Stimulated activated CD4-positive, alpha-beta T cell treated with anti-CD3 and anti-CD28 coated beads, Interleukin-4, amount 100 ng/mL, for 24 hours (primary cell): ENCODE measurements at places on chromosomes 3 and 15.

DNA sequence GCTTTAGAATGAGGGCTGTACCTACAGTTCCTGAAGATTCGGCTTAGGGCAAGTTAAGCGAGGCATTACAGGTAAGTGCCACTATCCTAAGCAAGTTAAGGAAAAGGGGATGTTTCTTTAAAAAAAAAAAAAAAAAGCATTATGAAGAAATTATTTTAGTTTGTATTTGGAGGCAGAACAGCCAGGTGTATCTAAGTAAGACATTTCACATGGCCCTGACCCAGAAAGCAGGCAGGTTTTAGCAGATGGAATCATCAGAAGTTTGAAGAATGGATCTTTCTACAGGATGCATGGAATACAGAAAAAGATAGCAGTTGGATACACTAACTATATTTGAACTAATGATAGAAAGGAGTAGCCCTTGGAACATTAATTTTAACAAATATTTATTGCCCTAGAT lies 105.6 kb downstream of the OSBPL10 start:
- DNase-seq = no peak

- DNase-seq = no peak
Observed at GRCh38 chr15:49148298-49148697, 7.1 kb downstream of the COPS2 start.

GRCh38 chr3:184884359-184885017 lies 72.5 kb downstream of the VPS8 start:
- DNase-seq = no peak

DNA sequence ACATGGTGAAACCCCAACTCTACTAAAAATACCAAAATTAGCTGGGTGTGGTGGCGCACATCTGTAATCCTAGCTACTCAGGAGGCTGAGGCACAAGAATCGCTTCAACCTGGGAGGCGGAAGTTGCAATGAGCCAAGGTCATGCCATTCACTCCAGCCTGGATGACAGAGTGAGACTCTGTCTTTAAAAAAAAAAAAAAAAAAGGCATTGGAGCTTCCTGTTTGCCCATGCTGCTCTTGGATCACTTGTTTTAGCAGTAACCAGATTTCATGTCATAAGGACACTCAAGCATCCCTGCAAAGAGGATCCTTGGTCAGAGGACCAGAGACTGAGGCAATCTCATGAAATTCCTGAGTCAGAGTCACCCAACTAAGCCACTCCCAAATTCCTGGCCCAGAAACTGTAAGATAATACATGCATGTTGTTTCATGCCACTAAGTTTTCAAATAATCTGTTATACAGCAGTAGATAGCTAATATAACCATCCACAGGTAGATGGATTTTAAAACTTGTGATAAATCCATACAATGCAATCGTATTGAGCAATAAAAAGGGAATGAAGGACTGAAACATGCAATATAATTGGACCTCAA lies 82.0 kb upstream of the XXYLT1 start:
- DNase-seq = no peak

DNA sequence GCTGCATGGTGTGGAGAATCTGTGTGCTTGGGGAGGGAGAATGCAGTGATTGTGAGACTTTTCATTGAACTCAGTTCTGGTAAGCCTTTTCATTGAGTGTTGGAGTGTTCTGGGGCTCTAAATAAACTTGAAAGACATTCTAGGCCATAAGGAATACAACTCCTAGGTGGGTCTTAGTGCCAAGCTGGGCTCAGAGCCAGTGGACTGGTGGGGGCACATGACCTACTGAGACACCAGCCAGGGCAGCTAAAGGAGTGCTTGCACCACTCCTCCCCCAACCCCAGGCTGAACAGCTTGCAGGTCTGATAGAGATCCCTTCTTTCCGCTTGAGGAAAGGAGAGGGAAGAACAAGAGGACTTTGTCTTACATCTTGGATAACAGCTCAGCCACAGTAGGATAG lies 21.7 kb upstream of the KPNA4 start:
- DNase-seq = no peak

GRCh38 chr3:69186575-69187093 lies 64.2 kb upstream of the LMOD3 start:
- DNase-seq = no peak

GRCh38 chr15:52529341-52529924 lies 753 bp upstream of the MYO5A start:
- DNase-seq = peak; percentile 22

- no peak for DNase-seq
Observed at GRCh38 chr3:19254189-19254588, 105.9 kb downstream of the KCNH8 start.

DNA sequence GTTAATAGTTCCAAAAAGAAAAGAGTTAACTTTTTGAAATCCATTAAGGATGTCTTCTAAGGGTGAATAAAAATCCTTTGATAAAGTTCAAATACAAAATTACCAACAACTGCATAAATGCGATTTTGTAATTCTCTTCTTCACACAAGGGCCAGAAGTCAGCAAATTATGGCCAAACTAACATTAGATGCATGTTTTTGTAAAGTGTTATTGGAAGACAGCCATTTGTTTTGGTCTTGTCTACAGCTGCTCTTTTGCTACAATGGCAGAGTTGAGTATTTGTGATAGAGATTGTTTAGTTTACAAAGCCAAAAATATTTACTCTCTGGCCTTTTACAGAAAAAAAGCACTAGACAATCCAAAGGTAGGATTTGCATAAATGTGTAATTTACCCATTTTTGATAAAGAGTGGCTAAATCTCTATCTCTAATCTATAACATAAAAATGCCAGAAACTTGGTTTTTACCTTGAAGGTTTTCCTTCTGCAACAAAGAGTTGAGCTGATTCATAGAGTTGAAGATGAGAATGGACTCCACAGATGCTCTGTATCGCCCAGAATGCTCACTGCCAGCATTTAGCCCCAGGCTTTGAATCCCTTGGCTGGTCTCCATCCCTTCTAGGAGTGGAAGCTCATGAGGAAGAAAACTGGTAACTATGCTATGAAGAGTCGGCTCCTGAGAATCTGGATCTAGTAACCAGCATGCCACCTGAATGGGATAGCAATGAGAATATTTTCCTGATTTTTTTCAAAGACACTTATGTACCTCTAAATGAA lies 64.5 kb downstream of the POLQ start:
- DNase-seq = no peak

DNA sequence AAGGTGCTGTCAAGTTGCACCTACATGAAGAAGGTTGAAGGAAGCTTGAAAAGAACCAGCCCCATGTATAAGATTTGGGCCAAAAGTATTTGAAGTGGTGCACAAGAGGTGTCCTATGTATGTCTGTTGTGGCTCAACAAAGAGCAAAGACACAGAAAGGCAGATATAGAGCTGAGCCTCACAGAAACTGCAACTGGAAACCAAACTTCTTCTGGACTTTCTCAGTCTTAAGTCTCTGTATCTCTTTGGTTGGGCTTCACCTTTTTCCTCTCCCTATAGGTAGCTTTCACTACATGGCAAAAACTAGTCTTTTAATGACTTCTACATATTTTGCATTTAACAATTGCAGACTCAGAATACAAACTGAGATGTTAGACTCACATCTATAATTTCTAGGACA lies 8.8 kb upstream of the CMC1 start:
- DNase-seq = no peak

GRCh38 chr3:13011573-13012220 lies 61.5 kb downstream of the IQSEC1 start:
- peak; percentile 86 for DNase-seq

DNA sequence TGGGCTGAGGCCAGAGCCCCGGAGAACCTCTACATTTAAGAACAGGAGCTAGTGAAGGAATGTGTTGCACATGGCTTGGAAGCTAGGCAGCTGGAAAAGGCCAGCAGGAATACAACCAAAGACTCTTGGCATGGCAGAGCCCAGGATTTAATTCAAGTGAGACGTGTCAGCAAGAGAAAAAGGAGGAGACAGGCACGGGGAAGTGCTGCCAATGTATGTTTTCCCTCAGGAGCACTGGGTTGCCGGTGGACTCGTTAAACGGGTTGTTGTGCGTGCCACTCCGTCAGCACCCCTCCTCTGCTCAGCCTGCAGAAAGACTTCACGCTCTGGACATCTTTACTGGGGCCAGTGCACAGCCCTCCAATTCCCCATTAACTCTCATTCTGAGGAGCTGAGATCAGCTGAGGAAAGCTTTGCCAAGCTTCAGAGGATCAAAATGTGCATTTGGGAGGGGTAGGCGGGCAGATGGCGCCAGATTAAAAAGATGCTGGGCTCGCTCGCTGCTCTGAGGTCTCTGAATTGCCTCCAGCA lies 103.7 kb downstream of the PDZRN3 start:
- DNase-seq = no peak

- no peak for DNase-seq
Observed at GRCh38 chr15:49962044-49962602, 156.9 kb downstream of the ATP8B4 start.

DNA sequence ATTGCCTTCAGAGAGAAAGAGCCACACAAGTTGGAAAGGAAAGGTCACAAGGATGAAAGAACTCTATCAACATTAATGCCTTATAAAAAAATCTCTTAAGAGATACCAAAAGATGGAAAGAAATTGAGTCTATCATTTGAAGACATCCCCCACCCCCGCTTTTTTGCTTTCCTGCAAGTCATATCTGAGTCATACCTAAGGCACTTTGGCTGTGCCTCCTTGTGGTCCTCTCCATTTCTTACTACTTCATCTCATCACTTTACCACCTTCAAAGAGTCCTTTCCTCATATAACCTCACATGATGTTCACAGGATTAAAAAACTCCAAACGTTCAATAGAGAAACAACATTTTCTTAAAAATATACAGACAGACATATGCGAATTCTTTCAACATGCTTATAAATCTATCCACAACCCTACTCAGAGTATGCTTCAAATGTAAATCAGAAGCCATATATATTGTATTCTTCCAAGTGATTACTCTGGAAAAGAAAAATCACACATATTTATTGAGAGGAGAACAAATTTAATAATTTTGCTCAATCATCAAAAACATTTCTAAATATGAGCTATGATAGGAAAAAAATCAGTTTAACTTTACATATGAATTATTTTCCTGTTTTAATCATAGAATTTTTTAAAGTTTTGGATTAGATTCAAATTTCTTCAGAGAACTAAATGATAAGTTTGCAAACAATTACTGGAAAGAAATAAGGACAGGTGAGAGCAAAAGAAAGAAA lies 1003.9 kb upstream of the CFAP20DC start:
- peak; percentile 77 for DNase-seq

DNA sequence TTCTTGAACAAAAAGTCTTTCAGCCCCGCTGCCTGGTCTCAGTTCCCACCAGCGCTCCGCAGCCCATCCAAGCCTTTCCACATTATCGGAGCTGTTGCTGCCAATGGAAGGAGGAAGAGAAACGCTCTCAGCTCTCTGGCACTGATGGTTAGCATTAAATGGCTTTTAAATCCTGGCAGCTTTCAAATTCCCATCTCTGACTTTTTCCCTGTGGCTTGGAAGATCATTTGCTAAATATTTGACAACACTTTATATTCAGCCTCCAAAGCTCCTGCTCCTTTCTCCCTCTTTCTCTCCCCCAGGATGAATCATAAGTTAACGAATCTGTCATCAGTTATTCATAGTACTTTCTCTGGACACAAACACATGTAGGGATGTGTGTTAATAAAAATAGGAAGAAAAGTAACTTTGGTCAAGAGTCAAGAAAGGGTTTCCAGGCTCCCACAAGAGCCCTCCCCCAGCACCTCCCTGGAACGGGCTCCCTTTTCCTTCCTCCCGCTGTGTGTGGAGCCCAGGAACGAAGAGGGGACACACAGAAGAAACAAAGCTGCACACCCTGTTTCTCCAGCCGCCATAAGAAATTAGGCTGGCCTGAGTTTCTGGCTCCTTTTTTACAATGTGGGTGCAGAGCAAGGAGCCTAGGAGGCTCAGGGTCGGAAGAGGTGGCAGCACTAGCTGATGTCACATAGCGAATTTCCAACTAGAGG lies 47.6 kb upstream of the TSEN2 start:
- DNase-seq = no peak

DNA sequence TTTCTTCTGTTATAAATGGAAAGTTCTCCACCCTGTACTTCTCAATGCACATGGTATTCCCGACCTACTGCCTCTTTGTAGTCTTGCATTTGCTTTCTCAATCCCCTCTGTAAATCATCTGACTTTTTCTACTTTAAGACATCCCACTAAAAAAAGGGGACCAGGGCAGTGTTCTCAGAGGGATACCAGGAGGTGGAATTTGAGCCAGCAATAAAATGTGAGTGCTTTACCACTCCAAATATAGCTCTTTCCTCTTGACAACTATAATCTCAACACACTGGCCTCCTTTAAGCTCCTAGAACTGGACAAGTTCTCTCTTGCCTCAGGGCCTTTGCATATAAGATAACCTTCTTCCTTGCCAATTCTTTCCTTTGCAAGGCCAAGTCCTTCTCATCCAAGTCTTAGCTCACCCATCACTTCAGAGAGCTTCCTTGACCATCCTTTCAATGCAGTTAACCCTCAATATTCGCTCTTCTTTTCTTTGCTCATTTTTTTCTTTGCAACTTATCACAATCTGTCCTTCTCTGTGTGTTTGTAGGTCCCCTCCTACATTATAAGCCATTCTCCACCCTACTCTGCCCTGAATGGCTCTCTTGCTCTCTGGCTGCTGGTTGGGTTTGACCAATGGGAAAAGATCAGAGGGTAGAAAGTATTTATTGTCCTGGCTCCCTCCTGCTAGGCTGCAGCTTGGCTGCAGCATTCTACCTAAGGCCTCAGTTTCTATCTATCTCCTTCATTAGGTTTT lies 93.4 kb downstream of the PRICKLE2 start:
- DNase-seq = no peak

DNA sequence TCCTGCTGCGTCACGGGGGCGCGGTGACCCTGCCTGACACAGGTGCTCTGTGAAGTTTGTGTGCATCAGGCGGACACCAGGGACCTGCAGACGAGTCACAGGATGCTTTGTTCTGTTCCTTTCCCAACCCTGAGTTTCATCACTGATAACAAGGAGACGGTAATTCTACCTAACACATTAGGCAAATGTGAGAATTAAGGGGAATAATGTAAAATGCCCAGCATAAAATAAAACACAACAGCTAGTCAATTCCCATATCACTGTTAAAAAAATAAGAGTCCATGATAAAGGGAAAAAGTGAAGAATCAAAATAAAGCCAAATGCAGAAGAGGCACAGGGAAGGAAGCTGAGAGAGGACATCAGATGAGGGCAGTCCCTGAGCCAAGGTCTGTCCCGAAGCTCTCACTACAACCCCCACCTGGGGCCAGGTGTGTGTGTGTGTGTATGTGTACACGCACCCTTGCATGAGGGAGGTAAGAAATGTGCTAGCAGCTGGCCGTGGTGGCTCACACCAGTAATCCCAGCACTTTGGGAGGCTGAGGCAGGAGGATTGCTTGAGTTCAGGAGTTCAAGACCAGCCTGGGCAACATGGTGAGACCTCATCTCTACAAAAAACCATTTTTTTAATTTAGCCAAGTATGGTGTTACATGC lies 27.5 kb downstream of the PLA2G4D start:
- DNase-seq = no peak
